ENCODE measurements at places on chromosomes 4 and X. TPM values are rescaled to one million over a fixed set of nuclear protein-coding genes. Genes with fewer than 3 reads are reported as not detected.

Gene MAOA
- total RNA-seq: 291 TPM

Gene PAGE2B
- not detected for total RNA-seq

Gene HAND2
- total RNA-seq: 1.5 TPM

Gene FAM236A
- not detected for total RNA-seq

Gene SPARCL1
- 613 TPM for total RNA-seq

Gene PLP1
- total RNA-seq: 1.3 TPM

Gene TMPRSS11D
- not detected for total RNA-seq
